Activated CD8-positive, alpha-beta T cell treated with anti-CD3 and anti-CD28 coated beads, Interleukin-2, amount 10 ng/mL, durations not matched to agents 7 days and 5 days (primary cell): ENCODE measurements at places on chromosomes 7 and 10.

- peak; percentile 63 for DNase-seq
Observed at GRCh38 chr10:3972460-3973301, 187.7 kb upstream of the KLF6 start.

DNA sequence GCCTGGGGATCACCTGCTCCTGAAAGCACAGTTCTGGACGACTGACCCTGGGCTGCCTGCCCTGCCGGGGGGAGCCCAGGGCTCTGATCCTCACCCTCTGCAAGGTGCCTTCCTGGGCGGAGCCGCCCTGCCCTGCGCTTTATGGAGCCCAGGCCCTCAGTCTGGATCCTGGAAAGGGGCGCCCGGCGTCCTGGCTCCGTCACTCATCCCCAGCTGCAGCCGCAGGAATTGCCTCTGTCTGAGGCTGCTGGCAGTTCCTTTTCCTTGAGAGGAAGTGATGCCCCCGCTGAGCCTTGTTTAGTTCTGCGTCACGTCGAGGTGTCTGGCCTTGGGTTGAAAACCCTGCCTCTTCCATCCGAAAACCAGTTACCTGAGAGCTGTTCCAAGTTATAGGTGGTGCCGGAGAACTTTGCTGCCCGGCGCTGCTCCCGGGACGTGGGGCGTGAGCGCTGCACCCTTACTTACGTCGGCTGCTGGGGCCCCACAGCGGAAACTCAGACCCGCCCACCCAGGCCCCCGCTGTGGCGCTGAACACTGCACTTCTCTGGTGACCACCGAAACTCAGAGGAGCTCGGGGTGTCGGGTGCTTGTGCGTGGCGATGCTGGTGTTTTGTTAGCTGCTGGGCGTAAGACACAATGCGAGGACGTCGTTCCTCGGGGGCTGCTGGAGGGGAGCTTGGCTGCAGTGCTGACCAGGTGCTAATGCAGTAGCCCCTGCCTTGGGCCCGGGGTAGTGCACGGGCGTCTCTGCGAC is 5.4 kb downstream of the MAFK start:
- no peak for DNase-seq

DNA sequence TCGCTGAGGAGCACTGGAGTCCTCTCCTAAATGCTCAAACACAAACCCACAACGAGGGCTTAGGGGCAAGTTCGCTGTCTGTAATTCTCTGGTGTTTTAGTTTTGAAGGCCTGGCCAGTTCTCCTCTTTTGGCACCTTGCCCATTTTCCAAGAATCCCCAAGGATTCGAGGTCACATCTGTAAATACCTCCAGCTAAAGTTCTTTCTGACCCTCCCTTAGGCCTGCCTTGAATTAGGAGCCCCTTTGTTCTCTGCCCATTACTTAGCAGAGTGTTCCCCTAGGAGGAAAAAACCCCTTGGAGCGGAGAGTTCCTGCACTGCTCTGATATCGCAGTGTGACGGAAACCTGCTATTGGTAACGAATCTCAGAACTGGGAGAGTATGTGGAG is 743 bp upstream of the PYROXD2 start:
- no peak for DNase-seq

DNA sequence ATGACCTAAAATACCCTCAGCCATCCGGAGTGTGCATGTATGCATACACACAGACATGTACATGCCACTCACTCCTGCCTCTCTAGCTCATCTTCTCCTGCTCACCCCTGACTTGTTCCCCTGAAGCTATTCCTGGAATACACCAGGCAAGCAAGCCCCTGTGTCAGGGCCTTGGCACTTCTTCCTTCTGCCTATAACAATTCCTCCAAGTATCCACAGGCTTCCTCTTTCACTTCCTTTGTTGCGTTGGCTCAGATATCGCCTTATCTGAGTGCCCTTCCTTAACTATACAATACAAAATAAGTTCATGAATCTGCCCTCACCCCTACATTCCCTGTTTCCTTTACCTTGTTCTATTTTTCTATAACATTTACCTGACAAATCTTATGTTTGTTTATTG is 88.8 kb downstream of the NOD1 start:
- DNase-seq: no peak

DNA sequence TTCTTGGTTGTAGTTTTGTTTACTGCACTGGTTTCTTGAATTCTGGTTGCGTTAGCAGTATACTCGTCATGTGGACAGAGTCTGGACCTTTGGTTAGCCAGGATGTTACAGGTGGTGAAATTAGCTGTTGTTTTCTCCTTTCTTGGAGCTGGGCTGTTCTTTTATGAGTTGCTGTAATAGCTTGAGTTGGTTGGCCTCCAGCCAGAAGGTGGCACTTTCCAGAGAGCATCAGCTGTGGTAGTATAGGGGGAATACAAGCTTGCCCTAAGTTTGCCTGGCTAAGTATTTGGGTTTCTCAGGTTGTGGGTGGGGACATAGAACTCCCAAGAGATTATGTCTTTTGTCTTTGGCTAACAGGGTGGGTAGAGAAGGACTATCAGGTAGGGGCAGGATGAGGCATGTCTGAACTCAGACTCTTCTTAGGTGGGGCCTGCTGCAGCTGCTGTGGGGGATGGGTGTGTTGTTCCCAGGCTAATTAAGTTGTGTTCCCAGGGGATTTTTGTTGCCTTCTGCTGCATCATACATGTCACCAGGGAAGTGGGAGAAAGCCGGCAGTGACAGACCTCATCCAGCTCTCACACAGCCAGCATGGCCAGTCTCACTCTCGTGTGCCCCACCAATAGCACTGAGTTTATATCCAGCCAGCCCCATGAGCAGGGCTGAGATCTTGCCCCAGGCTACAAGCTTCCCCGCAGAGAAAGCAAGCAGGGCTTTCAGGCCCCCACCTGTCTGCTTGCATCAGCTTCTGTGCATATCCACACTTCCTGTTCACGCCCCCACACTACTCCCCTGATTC is 246.7 kb upstream of the TPK1 start:
- no peak for DNase-seq
